ACHN (cell line): ENCODE measurements at places on chromosomes 5 and 9.

- no peak for DNase-seq
These were observed 325.5 kb upstream of the IRX4 start for GRCh38 chr5:2208239-2208544.

DNA sequence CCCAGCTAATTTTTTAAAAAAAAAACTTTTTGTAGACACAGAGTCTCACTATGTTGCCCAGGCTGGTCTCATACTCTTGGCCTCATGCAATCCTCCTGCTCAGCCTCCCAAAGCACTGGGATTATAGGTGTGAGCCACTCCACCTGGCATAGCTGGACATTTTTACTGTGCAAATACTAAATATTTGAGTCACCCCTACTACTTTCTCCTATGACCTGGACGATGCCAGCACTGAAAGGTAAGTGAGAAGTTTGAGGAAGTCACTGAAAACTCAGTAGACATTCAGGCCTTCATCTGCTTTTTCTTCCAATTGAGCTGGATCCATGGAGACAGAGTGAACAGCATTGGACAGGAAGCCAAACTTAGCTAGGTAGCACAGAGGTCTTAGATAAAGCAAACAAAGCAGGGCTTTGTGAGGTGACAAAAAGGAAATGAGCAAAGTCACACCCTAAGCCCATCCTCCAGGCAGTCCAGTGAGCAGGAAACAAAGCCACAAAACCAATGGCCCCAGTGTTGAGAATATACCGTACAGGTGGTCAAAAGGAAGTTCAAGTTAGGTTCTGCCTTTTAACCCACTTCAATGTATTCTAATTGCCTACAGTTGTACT lies 192.6 kb upstream of the RASA1 start:
- no peak for DNase-seq

GRCh38 chr9:130860458-130861316 lies 25.6 kb downstream of the ABL1 start:
- DNase-seq, result peak; percentile 95

DNA sequence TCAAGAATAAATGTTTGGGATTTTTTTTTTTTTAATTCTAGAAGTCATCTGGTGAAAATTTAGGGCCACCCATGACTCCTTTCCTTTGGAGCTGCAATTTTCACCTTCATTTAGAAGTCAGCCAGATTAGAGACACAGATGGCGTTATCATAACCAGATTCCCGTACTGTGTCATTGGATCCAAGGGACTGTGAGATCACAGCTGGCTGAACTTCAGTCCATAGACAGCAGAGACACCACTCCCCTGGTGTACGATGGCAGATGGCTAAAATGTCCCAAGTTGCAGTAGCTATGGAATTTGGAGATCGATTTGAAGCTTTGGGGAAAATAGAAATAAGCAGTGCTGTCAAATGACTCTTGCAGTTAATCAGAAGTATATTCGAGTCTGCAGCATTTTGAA lies 216.3 kb downstream of the RFK start:
- DNase-seq, result no peak

GRCh38 chr9:133876836-133877235 lies 115.3 kb downstream of the VAV2 start:
- DNase-seq, result no peak

DNA sequence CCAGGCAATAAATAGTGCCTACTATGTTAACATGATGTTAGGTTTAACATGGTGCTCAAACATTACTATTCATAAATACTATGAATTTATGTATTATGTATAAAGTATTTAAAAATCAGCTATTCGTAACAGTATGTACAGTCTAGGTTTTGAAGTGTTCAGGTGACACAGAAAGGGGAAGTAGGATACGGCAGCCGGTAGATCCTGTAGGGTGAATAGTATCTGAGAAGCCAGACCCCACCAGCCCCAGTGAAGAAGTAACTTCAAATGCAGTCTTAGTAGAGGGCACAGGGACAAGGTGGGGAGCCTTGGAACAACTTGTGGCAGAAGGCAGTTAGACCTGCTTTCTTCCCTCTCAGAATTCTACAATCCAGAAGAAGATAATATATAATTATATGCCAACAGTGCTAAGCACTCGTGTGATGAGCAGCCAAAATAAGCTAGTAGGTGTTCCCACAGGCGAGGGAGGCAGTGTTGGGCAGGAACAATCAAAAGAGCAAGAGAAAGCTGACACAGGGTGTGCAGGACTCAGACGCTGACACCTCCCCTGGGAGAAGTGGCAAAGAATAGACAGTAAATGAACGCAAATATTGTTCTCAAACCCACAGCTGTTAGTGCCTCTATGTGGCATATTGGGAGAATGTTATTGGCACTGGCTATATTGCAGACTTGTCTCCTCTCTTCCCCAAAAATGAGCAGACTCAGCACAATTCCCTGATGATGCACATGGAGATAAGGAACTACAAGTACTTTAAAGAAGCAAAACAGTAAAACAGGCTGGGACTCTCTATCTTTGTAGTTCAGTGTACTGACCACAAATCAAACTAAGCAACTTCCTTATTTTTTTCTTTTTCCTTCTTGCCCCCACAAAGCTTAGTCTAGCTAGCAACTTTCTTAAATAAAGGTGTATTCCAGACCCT lies 4.6 kb downstream of the ZNF367 start:
- no peak for DNase-seq
